Left renal cortex interstitium (tissue), 4 donors: ENCODE measurements at places on chromosomes 1 and 21. TPM values are rescaled to one million over a fixed set of nuclear protein-coding genes. Genes with fewer than 3 reads are reported as not detected.

- no peak for DNase-seq
These were observed 216.7 kb downstream of the TRABD2B start for GRCh38 chr1:47780469-47780995.

- no peak for DNase-seq
These were observed 78.5 kb downstream of the SLC35F3 start for GRCh38 chr1:233982827-233983518.

GRCh38 chr21:39935716-39936115, 68.5 kb downstream of the PCP4 start:
- DNase-seq, result no peak

Gene ERRFI1
- polyA plus RNA-seq, result 18.9 TPM
